Esophagus squamous epithelium (tissue), 5 donors: ENCODE measurements at places on chromosomes 2 and 18.

GRCh38 chr2:241777170-241777685 lies 606 bp downstream of the GAL3ST2 start:
- DNase-seq: no peak

DNA sequence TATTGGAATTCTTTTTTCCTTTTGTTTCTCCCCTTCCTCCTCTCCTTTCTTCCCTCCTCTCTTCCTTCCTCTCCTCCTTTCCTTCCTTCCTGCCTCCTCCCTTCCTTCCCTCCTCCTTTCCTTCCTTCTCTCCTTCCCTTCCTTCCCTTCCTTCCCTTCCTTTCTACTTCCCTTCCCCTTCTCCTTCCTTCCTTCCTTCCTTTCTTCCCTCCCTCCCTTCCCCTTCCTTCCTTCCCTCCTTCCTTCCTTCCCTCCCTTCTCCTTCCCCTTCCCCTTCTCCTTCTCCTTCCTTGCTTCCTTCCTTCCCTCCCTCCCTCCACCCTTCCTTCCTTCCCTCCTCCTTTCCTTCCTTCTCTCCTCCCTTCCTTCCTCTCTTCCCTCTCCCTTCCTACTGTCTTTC lies 431.0 kb upstream of the MEIS1 start:
- DNase-seq: no peak

GRCh38 chr2:167582619-167583018 lies 664.8 kb downstream of the STK39 start:
- no peak for DNase-seq

DNA sequence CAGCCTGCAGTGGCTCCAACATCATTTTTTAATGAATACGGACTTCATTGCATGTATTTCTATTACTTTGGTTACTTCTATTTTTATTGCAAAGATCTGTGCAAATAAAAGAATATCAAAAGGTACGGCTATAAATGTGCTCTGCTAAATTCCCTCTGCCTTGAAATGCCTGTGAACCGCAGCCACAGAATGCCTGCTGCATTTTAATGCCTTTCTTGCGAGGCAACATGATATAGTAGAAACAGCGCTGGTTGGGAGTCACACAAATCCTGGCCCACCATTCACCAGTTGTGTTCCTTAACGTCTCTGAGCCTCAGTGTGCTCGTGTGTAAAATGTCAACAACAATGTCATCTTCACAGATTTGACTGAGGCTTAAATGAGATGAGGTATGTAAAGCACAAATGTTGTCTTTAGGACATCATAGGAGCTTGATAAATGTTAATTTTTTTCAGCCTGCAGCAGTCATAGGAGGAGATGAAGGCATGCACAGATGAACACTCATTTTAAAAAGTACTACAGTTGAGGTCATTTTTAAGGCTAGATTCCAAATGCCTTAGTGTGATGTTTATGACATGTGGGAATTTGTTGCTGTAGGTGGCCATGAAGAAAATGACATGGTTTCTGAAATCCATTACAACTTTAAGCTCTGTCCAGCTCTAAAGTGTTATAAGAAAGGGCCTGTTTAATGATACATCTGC lies 187.6 kb upstream of the NRP2 start:
- DNase-seq: no peak

DNA sequence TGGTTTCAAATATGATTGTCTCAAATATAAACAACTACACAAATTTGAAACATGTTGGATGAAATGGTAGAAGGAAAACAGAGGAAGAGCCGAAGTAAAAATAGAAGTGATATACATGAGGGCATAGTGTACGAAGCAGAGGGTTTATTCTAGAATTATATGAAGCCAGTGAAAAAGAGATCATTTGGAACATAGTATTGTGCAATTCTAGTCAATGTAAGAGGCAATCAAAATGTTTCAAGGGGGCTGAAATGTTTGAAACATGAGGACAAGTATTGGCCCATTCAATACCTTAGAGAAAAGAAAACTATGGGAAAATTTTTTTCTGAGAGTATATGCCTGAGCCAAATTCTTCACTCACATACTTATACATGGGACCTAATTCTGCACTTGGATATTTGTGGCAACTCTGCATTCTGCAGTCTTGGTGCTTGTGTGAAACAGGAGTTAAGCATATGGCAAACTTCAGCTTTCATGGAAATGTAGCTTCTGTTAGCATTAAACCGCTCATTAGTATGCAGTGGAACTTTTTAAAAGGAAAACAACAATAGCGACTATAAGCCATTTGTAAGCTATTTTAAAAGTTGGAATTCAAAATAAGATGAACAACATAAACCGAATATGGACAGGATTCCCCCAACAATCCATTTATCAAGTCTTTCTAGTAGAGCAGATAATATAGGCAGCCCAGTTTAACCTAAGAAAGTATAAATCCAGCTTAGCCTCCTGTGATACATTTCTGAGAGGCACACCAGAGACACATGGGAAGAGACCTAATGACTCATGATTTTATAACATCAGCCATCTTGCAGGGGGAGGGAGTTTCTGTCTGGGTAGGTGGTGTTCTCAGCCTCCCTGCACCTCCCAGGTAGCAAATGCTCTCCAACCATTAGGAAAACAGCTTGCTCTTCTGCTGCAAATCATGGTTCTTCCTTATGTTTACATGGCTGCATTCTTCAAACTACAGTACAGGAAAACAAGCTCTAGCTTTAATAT lies 197.8 kb downstream of the PAX3 start:
- DNase-seq: no peak

GRCh38 chr18:10401521-10401920 lies 52.9 kb upstream of the APCDD1 start:
- no peak for DNase-seq

DNA sequence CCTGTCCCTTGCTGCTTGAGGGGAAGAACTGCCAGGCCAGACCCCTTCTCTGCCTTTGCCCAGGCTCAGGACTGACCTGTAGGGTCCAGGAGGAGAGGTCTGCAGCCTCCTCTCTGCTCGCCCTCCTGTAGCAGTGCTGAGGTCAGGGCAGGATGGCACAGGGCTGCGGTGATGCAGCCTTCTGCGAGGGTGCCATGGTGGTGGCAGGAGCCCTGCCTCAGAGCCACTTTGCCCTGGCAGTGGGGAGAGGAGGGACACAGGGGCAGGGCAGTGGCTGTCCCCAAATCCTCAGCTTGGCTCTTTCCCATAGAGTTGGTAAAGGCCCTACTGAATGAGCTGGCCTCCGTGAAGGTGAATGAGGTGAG lies 884 bp downstream of the PROM2 start:
- DNase-seq: no peak

GRCh38 chr2:9673914-9674481 lies 43.2 kb upstream of the YWHAQ start:
- DNase-seq: no peak

- DNase-seq: no peak
Measured at GRCh38 chr2:111219285-111219684, 98.6 kb downstream of the BCL2L11 start.

DNA sequence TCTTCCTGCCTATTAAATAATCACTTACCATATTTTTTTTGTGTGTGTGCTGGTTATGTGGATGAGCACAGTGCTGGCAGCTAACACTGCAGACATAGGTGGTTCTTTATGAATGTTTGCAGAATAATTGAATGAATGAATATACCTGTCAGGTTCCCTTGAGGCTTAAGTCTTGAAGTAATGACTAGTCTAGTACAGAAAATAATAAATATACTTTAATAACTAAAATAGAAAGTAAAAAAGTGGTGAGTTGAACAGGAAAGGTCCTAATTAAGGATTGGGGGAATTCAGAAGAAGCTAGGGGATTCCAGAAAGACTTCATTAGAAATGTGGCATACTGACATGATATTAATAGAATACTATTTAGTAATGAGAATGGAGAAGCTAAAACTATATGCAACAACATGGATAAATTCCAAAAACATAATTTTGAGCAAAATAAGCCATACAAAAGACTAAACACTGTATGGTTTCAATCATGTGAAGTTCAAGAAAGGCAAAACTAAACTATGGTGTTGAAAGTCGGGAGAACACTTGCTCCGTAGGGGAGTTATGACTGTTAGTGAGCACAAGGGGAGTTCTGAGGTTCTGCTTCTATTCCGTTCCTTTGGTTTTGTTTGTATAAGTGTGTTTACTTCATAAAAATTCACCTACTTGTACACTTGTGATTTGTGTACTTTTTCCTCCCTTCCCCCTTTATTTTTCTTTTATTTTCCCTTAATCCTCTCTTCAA lies 464.6 kb downstream of the MTX2 start:
- no peak for DNase-seq

DNA sequence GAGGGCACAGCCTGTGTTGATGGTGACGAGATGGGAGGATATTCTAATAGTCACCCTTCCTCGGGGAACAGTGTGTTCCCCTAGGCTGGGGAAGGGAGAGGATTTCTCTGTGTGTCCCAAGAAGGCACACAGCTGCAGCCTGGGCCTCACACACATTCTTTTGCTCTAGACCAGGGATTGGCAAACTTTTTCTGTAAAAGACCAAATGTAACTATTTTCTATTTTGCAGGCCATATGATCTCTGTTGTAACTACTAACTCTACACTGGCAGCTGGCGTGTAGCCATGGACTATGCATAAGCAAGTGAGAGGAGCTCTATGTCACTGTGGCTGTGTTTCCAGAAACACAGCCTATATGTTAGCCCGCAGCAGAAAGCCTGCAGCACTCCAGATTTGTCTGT lies 65.8 kb downstream of the ARHGAP28 start:
- no peak for DNase-seq

GRCh38 chr18:54284981-54285785 lies 15.9 kb downstream of the POLI start:
- no peak for DNase-seq

DNA sequence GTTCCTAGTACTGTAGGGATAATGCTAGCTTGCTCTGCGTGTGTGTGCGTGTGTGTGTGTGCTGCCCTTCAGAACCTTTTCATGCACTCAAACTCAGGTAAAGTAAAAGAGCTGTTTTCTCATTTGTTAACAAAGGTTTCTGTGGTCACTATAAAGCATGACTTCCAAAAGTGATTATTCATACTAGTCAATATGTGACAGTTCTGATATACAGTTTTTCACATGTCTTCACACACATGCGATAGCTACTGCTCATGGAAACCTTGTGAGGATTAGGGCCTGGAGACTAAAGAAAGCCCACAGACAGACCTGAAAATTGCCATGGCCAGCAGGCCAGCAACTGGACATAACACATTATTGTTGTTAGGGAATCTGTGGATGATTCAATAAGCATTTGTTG lies 56.9 kb upstream of the NEMP2 start:
- DNase-seq: no peak

DNA sequence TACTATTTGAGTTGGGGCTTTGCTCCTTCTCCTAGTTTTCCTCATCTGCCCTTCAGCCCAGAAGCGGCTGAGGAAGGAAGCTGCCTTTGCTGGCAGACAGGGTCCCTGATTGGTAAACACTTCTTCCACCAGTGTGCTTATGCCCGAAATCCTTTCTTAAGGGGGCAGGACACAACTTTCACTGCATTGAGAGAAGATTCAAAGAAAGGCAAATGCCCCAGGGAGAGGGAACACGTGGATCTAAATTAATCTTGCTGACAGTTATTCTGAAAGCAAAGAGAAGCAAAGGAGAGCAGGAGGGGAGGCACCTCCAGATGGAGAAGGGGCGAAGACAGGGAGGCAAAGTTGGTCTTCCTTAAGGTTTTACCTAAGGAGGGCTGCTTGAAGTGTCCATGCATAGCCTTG lies 92.1 kb upstream of the EFEMP1 start:
- DNase-seq: no peak

DNA sequence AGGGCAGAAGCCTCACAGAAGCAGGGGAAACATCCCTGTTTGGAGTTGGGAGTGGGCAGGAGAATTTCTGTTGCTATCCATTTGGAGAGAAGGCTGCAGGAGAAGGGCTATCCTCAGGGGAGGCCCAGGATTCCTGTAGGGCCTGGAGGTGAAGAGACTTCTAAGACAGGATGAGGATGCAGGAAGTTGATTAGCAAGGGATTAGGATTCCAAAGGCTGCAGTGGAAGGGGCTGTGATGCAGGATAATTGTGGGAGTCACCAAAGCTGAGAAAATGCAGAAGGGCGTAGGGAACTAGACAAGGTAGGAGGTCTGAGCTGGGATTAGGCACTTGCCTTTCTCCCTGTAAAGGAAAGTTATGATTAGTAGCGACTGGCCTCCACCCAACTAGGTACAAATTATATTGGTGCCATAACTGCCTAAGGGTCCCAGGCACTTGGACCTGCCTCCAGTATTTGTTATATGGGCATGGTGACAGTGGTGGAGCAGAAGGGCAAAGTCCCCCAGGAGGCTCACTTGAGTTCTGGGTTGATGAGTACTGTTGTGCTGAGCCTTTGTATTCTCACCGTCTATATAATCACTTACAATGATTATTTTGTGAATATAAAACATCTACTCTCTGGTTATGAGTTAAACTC lies 96.4 kb upstream of the MSTN start:
- no peak for DNase-seq

- no peak for DNase-seq
Measured at GRCh38 chr2:113081488-113082210, 13.9 kb downstream of the IL1F10 start.

GRCh38 chr18:37403100-37403781 lies 162.4 kb downstream of the CELF4 start:
- DNase-seq: no peak

DNA sequence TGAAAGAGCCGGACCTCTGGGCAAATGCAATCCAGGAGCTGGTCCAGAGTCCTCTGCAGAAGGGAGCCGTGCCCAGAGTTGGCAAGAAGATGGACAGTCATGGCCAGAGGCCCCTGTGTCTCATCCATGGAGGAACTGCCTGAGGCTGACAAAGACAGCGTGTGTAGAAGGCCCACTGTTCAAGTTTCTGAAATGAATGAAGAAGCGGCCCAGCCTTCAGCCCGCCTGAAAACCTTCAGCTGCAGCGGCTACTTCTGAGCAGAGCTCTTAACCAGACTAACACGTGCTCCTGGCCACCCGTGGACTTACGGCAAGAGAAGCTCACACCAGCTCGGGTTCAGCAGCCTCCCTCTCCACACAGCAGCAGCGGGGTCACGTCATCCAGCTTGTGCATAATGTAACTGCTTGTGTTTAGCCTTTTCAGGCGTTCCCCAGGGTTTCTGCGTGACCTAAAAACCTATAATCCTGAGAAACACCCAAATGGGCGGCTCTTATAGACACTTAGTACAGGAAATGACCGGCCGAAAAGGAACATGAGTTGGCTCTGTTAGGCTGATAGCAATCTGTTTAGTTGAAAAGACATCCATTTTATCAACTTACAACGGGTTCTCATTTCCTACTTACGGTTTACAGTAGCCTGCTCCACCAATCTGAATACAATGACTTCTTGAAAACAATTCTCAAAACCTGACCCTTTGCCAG lies at the start of gene FAM124B:
TSS of gene FAM124B (minus strand) at position 467 of the 702 bp plus-strand sequence. CDS start at position 128, 339 bp downstream.
- DNase-seq: no peak

GRCh38 chr18:45880876-45881558 lies 55.5 kb downstream of the SIGLEC15 start:
- DNase-seq: no peak

GRCh38 chr2:218962859-218963492 lies 3.5 kb downstream of the CDK5R2 start:
- no peak for DNase-seq
